ENCODE measurements at places on chromosomes 5 and 9. TPM values are rescaled to one million over a fixed set of nuclear protein-coding genes. Genes with fewer than 3 reads are reported as not detected.

ZNF608 gene
- 20.6 TPM for total RNA-seq

ZNF367 gene
- 0.74 TPM for total RNA-seq

- H3K27me3 ChIP-seq = no peaks in the 10 kb centered on the region
- no peaks in the 10 kb centered on the region for H3K4me1 ChIP-seq
- H3K36me3 ChIP-seq = peaks cover 24% of the 10 kb centered on the region
- no peak for DNase-seq
- no peak overlapping the region for H3K27ac ChIP-seq
These were observed 32.9 kb downstream of the FCHO2 start for GRCh38 chr5:72988769-72989168.

DNA sequence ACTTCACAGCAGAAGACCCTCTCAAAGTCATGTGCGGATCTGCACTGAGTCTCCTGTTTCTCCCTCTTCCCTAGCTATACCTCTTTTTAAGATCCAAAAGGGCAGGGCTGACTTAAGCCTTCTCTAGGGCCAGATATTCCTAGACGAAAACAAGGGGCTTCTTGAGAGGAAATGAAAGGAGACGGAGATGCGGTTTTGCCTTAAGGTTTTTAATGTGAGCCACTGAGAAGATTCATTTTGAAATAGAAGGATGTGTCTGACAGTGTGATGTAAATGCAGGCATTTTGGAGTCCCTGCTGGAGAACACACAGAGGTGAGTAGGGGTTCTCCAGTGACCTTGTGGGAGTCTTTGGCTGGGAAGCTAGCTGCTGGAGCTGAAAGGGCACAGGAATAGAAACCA lies 15.6 kb upstream of the IL12B start:
- no peaks in the 10 kb centered on the region for H3K27me3 ChIP-seq
- no peaks in the 10 kb centered on the region for H3K36me3 ChIP-seq
- H3K4me1 ChIP-seq = peaks cover 10% of the 10 kb centered on the region

GRCh38 chr9:17083258-17083657 lies 51.6 kb upstream of the CNTLN start:
- H3K27me3 ChIP-seq = no peaks in the 10 kb centered on the region
- H3K36me3 ChIP-seq = no peaks in the 10 kb centered on the region
- no peak overlapping the region for H3K4me3 ChIP-seq

- H3K36me3 ChIP-seq = no peaks in the 10 kb centered on the region
- peaks cover 22% of the 10 kb centered on the region for H3K4me1 ChIP-seq
- H3K27ac ChIP-seq = no peak overlapping the region
- H3K4me3 ChIP-seq = no peak overlapping the region
- DNase-seq = no peak
These were observed 21.5 kb upstream of the KLF9 start for GRCh38 chr9:70435948-70436347.
